ENCODE measurements at places on chromosomes 12 and 14.

- no peak for DNase-seq
These were observed 98.1 kb upstream of the GRIP1 start for GRCh38 chr12:66776974-66777373.

DNA sequence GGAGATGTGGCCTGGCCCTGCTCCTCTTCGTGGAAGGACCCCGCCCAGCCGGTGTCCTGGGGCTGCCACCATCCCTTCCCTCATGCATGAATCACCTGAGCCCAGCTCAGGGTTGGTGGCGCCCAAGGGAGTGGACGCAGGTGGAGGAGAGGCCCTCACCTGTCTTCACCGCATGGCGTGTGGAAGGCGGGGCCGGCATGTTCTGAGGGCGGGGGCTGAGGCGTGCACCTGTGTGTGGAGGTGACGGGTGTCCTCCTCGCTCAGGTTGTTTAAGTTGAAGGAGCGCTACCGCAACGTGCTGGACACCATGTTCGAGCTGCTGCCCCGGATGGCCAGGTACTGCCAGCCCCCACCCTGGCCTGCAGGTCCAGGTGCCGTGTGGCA lies 47.0 kb downstream of the SLC8B1 start:
- DNase-seq = no peak

GRCh38 chr14:77616133-77616453 lies 344 bp downstream of the SPTLC2 start:
- DNase-seq = no peak

DNA sequence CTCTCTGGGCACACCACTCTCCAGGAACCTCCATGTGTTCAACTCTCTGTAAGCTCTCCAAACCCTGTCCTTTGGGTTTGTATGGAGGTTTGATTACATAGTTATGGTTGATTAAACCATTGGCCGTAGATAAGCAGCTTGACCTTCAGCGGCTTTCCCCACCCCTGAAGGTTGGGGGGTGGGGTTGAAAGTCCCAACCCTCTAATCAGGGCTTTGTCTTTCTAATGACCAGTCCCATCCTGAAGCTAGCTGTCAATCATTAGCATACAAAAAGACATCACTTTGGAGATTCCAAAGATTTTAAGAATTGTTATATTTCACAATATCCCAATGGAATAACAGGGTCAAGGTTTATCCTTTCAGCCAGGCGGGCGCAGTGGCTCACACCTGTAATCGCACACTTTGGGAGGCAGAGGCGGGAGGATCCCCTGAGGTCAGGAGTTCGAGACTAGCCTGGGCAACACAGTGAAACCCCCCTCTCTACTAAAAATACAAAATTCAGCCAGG lies 8.4 kb downstream of the FAM186A start:
- DNase-seq = no peak

DNA sequence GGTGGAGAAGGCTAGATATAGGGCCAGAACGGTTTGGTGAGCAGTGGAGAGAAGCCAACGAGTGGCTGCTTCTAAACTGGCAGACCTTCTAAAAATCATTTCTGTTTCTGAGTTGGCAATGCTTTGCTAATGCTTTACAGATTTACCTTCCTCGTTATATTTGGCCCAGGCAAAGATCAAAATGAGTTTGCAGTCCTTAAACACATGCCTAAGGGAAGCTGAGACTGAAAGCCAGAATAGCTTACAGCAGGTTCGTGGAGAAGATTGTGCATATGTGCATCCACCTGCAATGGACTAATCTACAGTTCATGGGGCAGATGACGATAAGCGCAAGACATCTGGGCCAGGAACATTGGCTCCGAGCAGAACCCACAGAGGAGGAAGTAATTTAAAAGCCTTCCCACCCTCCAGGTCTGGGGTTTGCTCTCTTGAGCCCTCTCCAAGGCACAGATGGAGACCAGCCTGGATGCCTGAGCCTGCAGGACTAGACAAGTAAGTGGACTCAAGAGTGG lies 99.4 kb downstream of the NINJ2 start:
- DNase-seq = no peak

- DNase-seq = no peak
These were observed 36.2 kb upstream of the GNG2 start for GRCh38 chr14:51824191-51824590.

GRCh38 chr12:10304161-10304574 lies 3.5 kb upstream of the KLRD1 start:
- DNase-seq = no peak

DNA sequence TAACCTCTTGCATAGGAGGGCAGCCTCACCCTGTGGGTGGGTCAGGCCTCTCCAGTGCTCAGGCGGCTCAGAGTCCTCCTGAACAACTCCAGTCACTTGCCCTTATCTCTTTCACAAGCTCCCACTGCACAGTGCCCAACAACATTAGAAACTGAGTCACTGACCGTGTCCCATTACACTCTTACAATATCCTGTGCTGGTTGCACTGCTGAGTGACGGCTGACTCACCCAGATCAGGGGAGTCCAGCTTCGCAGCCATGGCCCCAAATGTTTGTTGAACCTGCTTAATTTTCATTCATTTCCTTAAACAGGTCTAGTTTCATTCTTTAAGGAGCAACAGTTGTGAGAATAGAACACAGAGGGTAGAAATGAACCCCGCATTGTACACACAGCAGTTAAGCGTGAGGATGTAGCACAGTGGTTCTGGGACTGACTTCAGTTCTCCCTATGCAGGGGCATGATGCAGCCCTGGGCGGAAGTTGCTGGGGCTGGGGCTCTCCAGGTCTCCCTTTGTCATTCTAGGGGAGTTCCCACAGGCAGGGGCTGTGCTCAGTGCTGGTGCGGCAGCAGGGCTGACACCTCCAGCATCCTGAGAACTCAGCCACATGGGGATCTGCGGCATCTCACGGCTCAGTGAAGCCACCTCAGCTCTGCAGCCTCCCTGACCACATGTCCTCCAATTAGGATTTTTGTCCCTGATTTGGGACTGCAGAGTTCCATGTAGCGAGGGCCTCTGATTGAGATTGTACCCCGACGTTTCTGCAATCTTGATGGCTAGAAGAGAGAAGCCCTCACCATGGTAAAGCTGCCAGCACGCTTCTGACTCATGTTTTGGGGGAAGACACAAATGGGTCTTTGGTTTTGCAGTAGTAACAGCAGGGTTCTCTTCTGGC lies 16.1 kb downstream of the GPR68 start:
- no peak for DNase-seq

- DNase-seq = no peak
These were observed 25.9 kb upstream of the GTF2A1 start for GRCh38 chr14:81246461-81247270.

DNA sequence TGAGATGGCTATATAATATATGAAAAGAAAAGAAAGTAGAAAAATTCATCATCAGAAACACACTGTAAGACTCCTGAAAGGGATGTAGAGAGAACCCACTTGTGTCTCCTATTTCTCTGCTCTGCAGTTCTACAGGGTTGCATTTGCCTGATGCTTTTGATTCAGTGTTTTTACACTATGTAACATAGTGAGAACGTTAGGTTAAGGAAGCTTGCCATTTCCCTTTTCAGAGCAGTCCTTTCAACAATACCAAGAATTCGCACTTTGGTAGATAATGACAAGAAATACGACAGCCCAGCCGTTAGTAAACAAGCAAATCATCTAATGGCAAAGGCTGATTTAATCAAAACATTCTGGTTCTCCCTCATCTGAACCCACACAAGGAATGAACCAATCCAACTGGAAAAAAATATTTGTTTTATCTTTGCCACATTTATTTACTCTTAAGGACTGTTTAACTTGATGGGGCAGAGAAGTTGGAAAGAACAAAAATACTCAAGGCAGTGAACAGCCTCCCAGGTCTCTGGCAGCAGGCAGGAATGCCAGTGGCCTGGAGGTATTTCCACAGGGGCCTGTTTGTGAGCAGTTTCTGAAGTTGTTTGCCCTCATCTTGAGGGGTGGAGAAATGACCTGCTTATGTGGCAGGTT lies 30.8 kb upstream of the SOCS2 start:
- no peak for DNase-seq

GRCh38 chr14:100887728-100888335 lies 15.7 kb downstream of the RTL1 start:
- DNase-seq = peak; percentile 25

DNA sequence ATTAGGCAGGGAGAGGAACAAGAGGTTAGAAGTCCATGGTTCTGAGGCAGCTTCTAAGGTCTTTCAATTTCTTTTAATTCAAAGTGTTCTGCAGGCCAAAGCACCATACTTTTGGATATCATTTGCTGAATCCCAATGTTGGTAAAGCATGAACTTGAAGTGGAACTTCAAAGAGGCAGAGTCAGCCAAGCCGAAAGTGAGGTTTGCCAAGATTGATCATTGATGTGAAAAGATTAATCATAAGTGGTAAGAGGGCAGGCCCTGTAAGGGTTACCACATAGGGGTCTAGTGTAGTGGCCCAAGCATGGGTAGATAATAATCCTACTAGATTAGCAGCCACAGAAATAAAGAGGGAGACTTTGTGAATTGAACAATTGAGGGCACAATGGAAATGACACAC lies 191.7 kb upstream of the DIO2 start:
- DNase-seq = no peak

DNA sequence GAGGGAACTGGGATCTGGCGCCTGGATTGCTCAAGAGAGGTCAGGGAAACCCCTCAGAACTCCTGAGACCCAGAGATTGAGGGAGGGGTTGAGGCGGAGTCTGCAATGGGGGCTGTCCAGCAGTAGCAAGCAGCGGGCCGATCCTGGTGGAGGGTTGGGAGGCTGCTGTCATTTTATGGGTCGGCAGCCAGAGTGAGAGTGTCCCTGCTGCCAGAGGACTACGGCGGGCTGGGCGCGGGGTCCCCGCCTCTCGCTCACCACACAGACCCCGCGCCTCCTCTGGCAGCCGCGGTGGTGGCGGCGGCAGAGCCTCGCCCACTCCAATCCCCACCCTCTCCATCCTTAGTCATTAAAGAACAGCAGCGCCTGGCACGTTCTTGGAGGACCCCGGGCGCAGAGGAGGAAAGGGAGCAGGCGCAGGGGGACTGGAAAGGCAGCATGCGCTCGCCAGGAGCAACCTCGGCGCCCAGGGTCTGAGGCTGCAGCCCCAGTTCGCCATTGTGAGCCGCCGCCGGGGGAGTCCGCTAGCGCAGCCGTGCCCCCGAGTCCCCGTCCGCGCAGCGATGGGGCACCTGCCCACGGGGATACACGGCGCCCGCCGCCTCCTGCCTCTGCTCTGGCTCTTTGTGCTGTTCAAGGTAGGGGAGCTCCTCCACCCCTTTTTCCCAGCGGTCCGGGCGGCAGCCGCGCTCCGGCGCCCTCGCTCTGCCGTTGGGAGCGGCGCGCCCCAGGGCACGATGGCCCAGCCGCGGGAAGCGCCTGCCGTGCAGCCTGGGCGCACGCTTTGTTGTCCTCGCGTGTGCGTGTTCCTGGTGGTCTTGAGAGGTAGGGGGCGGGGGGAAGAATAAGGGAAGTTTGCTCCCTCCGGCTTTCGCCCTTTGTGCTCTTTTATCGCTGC lies at the start of gene PTPRO:
PTPRO (plus strand) TSS at position 345 of the 898 bp plus-strand sequence.
- peak; percentile 52 for DNase-seq

GRCh38 chr12:53804429-53804828 lies 52.6 kb upstream of the CISTR start:
- DNase-seq = no peak

GRCh38 chr12:28878629-28879028 lies 270.4 kb upstream of the FAR2 start:
- no peak for DNase-seq

GRCh38 chr14:61841145-61841544 lies 78.9 kb downstream of the SNAPC1 start:
- DNase-seq = peak; percentile 70

DNA sequence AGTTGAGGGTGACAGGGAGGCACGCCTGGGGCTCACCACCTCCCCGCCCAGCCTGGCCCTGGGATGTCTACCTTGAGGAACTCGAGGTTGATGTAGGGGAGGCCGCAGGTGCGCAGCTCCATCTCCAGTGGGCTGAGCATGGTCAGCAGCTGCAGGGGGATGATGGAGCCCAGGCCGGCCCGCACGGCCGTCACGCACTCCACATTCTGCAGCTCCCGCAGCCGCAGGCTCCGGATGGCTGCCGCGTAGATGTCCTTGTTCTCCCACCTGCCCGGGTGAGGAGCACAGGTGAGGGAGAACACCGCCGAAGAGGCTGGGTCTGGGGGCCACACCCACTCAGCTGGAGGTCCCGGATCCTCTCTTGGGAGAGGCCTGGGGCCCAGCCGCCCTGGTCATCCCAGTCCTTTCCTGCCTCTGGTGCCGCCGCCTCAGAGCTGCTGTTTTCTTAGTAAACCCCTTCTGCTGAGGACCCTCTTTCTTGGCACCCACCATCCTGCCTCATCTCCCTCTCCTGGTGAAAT lies 38.2 kb downstream of the TRAFD1 start:
- DNase-seq = no peak

DNA sequence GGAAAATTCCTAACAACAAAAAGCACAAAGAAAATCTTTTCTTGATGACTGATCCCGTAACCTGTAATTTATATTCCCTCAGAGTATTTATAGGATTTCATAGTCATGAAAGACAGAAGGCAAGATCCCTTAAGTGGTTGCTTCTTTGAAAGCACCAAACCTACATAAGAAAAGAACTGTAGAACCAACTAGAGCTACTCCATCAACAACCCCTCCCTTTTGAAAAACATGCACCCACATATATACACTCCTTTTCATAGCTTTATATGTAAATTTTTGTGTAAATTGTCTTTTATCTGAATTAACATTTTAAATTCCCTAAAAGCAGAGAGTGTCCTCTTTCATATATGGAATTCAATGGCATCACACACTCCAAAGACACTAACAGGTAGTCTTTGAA lies 215.3 kb downstream of the CEP128 start:
- DNase-seq = no peak

DNA sequence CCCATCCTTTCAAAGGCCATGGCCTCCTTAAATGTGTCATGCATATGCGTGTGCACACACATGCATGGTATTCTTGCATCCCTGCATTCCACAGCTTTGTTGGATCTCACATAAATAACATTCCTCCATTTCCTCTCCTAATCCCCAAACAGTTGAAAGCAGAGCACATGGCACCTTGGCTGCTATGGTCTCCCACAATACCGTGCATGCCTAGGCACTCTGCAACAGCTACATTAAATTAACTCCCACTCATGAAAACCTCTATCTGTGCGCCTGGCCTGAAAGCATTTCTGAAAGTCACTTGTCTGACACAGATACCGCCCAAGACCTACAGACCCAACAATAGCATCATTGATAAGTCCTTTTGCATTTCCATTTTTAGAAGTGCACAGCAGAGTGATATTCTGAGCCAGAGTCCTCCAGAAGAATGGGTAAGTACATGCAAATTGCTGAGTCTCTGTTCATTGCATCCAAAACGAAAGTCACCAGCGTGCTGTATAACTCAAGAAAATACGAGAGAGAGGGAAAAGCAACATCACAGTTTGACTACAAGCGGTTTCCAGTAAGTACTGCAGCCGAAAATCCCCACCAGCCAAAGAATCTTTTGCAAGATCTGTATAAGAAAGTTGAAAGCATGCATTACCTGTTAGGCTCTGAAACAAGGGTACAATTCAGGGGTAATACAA lies 436 bp downstream of the ASB2 start:
- DNase-seq = no peak

DNA sequence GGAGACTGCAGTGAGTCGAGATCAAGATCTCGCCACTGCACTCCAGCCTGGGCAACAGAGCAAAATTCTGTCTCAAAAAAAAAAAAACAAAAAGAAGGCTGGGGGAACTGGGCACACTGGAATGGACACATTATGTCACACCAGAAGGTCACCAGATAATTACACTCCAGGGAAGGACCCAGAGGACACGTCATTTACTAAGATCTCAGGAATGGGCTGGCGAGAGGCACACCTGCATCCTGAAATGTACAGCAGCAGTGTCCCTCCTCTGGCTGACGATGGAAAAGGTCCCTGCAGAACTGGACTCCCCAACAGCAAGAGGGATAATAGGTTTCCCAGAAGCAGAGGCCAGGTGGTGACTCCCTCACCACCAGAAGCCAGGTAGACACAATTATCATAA lies 243.5 kb downstream of the BCL11B start:
- DNase-seq = no peak
